Aorta (tissue), 5 donors: ENCODE measurements at places on chromosomes 12 and 14. TPM values are rescaled to one million over a fixed set of nuclear protein-coding genes. Genes with fewer than 3 reads are reported as not detected.

DNA sequence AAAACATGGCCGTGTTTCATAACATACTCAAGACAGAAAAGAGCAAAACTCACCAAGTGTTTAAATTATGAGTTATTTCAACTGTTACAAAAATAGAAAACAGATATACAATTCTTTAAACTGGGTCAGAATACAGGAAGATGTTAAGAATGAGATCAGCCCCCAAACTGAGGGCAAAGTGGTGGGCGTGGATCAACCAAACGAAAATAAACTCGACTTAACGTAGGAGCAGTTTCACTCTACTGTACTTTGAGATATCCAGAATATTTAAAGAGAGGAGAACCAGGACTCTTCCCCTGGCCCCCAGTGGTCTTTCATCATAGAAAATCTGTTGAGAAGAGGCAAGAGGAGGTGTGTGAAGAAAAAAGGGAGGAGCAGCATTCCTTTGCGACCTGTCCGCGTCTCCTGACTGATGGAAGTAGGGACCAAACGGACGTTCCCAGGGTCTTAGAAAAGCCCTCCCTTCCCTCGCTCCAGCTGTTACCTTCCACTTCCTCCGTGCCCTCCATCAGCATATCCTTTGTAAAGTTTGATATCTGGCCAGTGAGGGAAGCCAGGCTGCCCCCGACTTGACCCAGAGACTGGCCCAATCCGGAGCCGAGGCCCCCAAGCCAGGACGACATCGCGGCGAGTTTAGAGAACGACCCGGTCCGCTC lies 668 bp downstream of the TRIP11 start:
- H3K4me1 ChIP-seq: peaks cover 3% of the 10 kb centered on the region
- peak overlapping the region; percentile 66 for H3K4me3 ChIP-seq
- H3K36me3 ChIP-seq: no peaks in the 10 kb centered on the region
- DNase-seq: no peak

DNA sequence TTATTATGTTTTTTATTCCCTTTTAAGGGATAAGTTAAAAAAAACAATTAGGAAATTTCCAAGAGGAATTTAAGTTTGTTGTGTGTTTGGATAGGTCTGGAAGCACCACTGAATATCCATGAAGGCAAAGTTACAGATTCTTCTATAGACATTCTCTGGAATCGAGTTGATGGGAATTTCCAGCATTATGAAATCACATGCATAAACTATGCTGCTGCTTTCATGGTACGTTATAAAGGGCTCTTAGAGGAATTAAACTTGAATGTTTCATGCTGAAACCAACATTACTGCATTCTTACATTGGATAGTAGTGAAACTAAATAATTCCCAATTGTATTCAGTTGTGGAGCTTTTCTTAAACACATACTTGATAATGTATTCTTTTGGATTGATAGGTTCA lies 21.5 kb upstream of the PTPRQ start:
- no peaks in the 10 kb centered on the region for H3K4me1 ChIP-seq
- no peak overlapping the region for H3K4me3 ChIP-seq
- no peak for DNase-seq

Gene TTC9
- polyA plus RNA-seq: 1.6 TPM

DNA sequence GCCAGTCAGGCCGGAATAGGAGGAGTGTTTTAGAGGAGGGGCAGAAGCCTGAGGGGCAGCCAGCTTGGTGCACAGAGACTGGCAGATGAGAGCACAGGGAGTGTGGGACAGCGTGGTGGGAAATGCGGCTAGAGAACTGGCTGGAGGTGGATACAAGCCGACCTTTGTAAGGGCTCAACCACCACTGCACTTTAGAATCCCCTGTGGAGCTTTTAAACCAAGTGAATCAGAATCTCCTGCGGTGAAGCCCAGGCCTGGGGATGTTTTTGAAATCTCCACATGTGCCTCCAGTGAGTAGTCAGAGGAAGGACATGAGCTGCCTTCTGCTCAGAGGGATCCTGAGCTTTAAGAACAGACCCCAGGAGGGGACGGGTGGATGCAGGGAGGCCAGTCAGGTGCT lies 10.9 kb upstream of the PCED1B start:
- no peak overlapping the region for H3K4me3 ChIP-seq
- no peak for DNase-seq

Gene EXOC3L4
- 7.4 TPM for polyA plus RNA-seq

GRCh38 chr12:98060411-98060810 lies 455.0 kb upstream of the TMPO start:
- no peaks in the 10 kb centered on the region for H3K36me3 ChIP-seq
- H3K27me3 ChIP-seq: no peaks in the 10 kb centered on the region
- H3K4me1 ChIP-seq: no peaks in the 10 kb centered on the region
- DNase-seq: no peak
- no peak overlapping the region for H3K27ac ChIP-seq

GRCh38 chr12:45725631-45726602 lies 3.6 kb upstream of the ARID2 start:
- peaks cover 5% of the 10 kb centered on the region for H3K4me1 ChIP-seq
- H3K27ac ChIP-seq: peak overlapping the region; percentile 44
- H3K27me3 ChIP-seq: no peaks in the 10 kb centered on the region
- peak overlapping the region; percentile 72 for H3K4me3 ChIP-seq

DNA sequence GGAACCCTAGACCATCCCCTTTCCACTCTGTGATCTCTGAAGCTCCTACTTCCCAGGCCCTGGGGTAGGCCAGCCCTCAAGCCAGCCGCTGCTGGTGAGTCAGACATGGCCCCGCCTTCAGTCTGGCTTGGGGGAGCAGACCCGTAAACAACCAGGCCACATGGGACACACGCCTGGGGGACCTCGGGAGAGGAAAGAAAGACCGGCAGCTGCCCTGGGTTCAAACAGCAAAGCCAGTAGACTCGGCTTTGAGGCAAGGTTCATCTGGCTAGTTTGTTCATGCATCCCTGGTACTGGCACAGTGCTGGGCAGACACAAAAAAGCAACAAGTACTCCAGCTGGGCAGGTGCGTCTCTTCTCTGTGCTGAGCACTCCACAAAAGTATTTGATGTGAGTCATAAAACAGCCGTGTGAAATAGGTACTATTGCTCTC lies 101.9 kb downstream of the SETD3 start:
- no peak overlapping the region for H3K4me3 ChIP-seq
- DNase-seq: no peak
- no peak overlapping the region for H3K27ac ChIP-seq
- H3K4me1 ChIP-seq: no peaks in the 10 kb centered on the region

Gene C14orf39
- not detected for polyA plus RNA-seq

DNA sequence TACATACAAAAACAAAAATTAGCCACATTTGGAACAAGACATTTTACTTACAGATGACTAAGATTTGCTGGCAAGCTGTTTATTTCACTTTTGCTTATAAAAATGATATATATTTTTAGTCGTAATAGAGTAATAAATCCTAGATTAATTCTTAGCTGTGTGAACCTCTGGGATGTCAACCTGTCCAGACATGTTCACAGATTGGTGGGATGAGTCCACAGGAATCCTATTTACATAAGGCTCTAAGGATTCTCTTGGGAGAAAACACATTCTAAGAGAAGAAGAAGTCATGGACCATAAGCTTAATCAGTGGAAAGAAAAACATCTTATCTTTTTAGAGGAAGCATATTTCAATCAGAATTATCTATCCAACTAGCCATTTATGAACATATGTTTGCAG lies 797.4 kb downstream of the C12orf50 start:
- DNase-seq: no peak
- H3K4me3 ChIP-seq: no peak overlapping the region
- no peaks in the 10 kb centered on the region for H3K4me1 ChIP-seq
- peaks cover 3% of the 10 kb centered on the region for H3K36me3 ChIP-seq

GRCh38 chr12:113929312-113929989 lies 36.7 kb downstream of the RBM19 start:
- no peaks in the 10 kb centered on the region for H3K27me3 ChIP-seq
- H3K4me1 ChIP-seq: no peaks in the 10 kb centered on the region
- no peak overlapping the region for H3K4me3 ChIP-seq
- no peaks in the 10 kb centered on the region for H3K36me3 ChIP-seq

DNA sequence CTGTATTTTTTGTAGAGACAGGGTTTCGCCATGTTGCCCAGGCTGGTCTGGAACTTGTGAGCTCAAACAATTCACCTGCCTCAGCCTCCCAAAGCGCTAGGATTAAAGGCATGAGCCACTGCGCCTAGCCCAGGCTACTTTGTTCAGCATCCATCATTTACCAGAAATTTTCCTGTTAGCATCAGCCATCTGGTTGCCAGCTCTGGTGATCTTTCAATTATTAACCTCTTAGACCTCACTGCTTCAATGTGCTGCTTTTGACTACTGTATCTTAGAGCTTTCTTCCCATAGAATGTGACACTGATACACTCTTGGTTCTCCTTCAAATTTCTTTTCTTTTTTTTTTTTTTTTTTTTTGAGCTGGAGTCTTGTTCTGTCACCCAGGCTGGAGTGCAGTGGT lies 5.4 kb upstream of the AMHR2 start:
- H3K36me3 ChIP-seq: no peaks in the 10 kb centered on the region
- H3K4me3 ChIP-seq: no peak overlapping the region
- DNase-seq: no peak
- no peak overlapping the region for H3K27ac ChIP-seq
- no peaks in the 10 kb centered on the region for H3K27me3 ChIP-seq

Gene TAS2R30
- 0.08 TPM for polyA plus RNA-seq

GRCh38 chr14:58130116-58130782 lies 21.8 kb downstream of the ARMH4 start:
- no peaks in the 10 kb centered on the region for H3K36me3 ChIP-seq
- H3K27ac ChIP-seq: peak overlapping the region; percentile 1
- H3K4me3 ChIP-seq: no peak overlapping the region
- H3K27me3 ChIP-seq: no peaks in the 10 kb centered on the region
- DNase-seq: no peak

DNA sequence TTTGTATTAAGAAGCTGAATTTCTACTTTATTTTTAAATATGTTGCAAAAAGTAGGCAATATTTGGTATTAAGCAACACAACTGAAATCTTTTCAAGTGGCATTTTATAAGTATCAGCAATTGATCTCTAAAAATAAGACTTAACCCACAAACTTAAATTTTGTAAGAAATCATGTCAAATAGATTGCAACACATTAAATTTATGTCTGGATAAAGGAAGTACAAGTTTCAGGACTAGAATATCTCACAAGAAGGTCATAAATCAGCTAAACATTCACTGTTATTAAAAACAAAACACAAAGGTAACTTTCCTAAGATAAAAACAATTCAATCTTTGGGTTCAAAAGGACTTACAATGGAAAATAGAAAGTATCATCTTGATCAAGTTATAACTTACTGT lies 32.8 kb downstream of the CPNE8 start:
- H3K4me3 ChIP-seq: no peak overlapping the region
- no peak for DNase-seq
- no peak overlapping the region for H3K27ac ChIP-seq
- H3K36me3 ChIP-seq: no peaks in the 10 kb centered on the region

DNA sequence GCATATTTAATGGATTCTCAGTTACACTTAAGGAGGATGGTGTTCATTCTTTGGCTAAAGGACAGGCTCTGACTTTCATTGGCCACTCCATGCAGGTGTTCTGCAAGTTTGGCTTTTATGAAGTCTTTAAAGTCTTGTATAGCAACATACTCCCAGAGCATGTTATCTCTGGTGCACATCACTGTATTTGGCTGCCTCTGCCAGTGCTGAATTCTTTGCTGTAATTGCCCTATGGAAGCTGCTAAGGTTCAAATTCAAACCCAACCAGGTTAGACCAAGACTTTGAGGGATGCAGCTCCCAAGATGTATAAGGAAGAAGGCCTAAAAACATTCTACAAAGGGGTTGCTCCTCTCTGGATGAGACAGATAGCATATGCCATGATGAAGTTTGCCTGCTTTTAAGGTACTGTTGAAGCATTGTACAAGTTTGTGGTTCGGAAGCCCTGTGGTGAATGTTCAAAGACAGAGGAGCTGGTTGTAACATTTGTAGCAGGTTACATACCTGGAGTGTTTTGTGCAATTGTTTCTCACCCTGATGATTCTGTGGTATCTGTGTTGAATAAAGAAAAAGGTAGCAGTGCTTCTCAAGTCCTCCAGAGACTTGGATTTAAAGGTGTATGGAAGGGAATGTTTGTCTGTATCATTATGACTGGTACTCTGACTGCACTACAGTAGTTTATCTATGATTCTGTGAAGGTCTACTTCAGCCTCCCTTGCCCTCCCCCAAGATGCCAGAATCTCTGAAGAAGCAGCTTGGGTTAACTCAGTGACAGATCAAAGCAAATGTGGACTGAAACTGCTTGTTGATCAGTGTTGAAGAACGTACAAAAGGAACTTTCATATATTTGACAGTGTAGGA lies 19.4 kb downstream of the TMEM116 start:
- no peaks in the 10 kb centered on the region for H3K36me3 ChIP-seq
- no peaks in the 10 kb centered on the region for H3K27me3 ChIP-seq
- no peak for DNase-seq
- no peak overlapping the region for H3K27ac ChIP-seq
- H3K4me3 ChIP-seq: no peak overlapping the region

DNA sequence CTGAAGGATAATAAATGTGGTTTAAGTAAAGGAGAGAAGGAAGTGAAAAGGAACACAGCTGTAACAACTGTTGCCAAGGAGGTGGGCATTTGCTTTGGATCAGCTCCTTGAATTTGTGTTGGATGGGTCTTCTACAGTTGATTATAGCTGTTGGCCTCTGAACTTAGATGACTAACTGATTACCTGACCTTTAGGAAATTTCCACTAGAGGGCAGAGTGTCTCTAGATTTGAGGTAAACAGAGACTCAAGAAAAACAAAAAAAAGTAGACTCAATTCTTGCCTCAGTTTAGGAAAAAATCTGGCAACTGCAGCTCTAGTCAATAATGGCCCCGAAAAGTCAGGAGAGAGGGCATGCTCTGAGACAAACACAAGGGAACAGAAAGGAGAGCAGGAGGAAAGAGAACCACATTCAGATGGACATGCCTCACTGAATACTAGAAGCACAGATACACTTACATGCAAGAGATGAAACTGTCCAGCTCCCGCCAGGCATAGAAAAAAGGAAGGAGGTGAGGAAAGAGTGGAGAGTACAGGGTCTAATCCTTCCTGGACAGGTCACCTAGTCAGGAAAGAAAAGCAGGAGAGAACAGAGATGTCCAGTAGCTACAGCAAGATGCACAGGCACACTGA lies 20.6 kb downstream of the COX14 start:
- H3K4me1 ChIP-seq: no peaks in the 10 kb centered on the region
- H3K4me3 ChIP-seq: no peak overlapping the region
- H3K27ac ChIP-seq: peak overlapping the region; percentile 64
- peaks cover 11% of the 10 kb centered on the region for H3K36me3 ChIP-seq

DNA sequence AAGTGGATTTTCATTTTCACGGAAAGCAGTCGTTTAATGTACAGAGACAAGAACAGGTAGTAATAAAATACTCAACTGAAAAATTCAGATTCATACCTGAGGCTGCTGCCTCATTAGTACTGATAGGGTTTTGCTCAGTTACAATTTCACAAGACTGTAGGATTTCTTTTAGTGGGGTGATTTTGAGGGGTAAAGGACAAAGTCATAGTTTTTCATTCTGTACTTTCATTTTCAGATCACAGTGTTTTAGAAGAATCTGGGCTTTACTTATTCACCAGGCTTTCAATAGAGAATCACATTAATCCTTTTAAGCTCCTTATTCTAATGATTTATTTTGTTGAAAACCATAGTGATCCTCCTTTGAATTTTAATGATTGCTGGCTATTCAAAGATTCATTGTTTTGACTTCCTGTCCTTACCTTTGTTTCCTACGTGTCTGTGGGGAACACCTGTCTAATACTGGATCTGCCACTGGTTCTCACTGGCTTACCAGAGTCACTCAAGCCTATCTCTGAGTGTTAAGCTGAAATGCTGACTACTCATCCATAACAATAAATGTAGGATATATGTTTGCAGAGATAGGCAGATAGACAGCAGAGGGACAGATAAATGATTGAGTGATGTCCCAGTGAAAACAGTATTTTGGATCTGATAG lies 243.8 kb upstream of the NPAS3 start:
- peaks cover 3% of the 10 kb centered on the region for H3K36me3 ChIP-seq
- no peak overlapping the region for H3K4me3 ChIP-seq
- no peak for DNase-seq
- no peaks in the 10 kb centered on the region for H3K27me3 ChIP-seq
